Activated naive CD8-positive, alpha-beta T cell treated with anti-CD3 and anti-CD28 coated beads, Interleukin-2, amount 10 ng/mL, durations not matched to agents 7 days and 5 days (primary cell): ENCODE measurements at places on chromosomes 11 and 22.

DNA sequence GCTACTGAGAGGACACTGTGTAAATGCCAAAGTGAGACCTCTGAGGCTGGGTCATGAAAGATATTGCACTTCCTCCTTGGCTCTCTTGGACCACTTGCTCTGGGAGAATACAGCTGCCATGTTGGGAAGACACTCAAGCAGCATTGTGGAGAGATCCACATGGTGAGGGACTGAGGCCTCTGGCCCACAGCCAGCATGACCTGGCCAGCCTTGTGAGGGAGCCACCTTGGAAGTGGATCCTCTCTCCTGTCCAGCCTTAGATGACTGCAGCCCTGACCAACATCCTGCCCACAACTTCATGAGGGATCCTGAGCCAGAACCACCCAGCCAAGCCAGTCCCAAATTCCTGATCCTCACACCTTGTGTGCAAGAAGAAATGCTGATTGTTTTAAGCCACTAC lies 30.4 kb downstream of the MB start:
- H3K36me3 ChIP-seq = no peaks in the 10 kb centered on the region
- no peak overlapping the region for H3K4me3 ChIP-seq
- H3K4me1 ChIP-seq = no peaks in the 10 kb centered on the region

GRCh38 chr11:70292166-70292565 lies 21.7 kb downstream of the PPFIA1 start:
- H3K27me3 ChIP-seq = no peaks in the 10 kb centered on the region
- H3K4me3 ChIP-seq = no peak overlapping the region
- H3K36me3 ChIP-seq = peaks cover 20% of the 10 kb centered on the region
- DNase-seq = no peak
- peaks cover 3% of the 10 kb centered on the region for H3K4me1 ChIP-seq
- H3K27ac ChIP-seq = no peak overlapping the region

- peaks cover 6% of the 10 kb centered on the region for H3K27me3 ChIP-seq
- H3K27ac ChIP-seq = no peak overlapping the region
- no peak overlapping the region for H3K4me3 ChIP-seq
- no peaks in the 10 kb centered on the region for H3K4me1 ChIP-seq
- no peak for DNase-seq
These were observed 8.4 kb upstream of the CSNK1E start for GRCh38 chr22:38325587-38325986.

DNA sequence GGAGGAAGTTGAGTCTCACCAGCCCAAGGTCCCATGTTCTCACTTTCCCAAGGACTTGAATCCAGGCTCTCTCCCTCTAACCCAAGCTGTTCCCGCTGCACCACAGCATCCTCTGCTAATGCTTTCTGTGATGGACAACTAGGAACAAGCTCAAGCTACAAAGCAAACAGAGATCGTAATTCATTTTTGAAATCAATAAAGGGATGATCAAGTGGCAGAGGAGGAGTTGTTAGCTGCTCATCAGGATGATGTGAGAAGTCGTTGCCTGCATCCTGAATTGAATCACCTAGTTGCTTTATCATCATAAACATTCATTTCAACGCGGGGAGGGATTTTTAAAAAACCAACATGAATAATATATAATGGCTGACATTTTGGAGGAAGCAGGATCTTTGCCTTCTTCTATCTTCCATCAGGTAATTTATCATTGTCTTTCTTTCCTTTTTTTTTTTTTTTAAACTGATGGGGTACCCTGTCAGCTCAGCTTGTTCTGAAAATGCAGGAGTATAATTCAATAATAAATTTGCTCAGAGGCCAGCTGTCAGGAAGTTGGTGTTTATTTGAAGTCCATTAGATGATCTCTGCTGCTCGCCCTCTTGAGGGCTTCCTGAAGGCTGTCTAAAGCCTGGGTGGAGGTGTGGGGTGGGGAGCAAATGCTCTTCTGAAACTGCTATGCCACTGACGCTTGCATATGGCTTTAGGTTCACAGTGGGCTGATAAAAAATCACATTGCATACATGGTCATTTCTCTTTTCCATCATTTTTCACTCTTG lies 174.4 kb upstream of the NARS2 start:
- peaks cover 9% of the 10 kb centered on the region for H3K27me3 ChIP-seq
- no peaks in the 10 kb centered on the region for H3K36me3 ChIP-seq
